Activated CD4-positive, alpha-beta T cell treated with anti-CD3 and anti-CD28 coated beads, Interleukin-2, amount 10 ng/mL, durations not matched to agents 24 days and 14 days (primary cell): ENCODE measurements at places on chromosomes 7 and 10. TPM values are rescaled to one million over a fixed set of nuclear protein-coding genes. Genes with fewer than 3 reads are reported as not detected.
A peak's percentile ranks its signal among the peaks of the same experiment; 100 is the strongest.

TEX36 gene
- total RNA-seq = not detected in 2 replicates

GRCh38 chr10:17316488-17317170, 88.6 kb downstream of the VIM start:
- DNase-seq = no peak

CDC14C gene
- total RNA-seq = not detected in 2 replicates

DNA sequence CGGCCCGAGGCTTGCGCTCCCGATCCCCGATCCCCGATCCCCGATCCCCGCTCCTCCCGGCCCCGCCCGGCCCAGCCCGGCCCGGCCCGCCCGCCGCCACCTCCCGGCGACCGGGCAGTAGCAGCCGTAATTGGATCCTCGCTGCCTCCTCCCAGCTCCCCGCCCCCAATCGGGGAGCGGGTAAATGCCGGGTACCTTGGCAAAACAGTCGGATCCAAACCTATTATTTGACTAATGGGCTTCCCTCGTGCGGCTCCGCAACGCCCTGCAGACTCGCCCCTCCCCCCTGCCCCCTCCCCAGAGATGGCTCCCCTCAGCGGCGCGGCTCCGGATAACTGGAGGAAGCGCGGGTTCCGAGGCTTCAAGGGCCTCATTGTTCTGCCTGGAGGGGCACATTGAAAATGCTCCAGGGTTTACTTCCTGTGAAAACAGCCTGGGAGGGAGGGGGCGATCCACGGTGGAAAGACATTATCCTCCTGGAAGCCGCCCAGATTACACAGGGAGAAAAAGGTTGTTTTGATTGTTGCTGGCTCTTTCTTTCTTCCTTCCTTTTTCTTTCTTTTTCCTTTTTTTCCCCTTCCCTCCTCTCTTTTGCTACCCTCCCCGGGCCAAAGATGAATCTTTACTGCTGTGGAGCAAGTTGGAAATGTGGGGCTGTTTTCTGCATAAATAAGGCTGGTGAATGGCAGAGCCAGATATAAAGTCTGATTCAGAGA, 94.7 kb upstream of the ZMIZ1 start:
- no peak for DNase-seq

ZNF735 gene
- not detected in 2 replicates for total RNA-seq

TMEM236 gene
- 0.02 and 0.05 TPM in 2 replicates for total RNA-seq

TSPAN33 gene
- 5.4 and 6.2 TPM in 2 replicates for total RNA-seq

GRCh38 chr7:103447073-103447960, 1.3 kb upstream of the SLC26A5 start:
- DNase-seq = peak; percentile 74

DNA sequence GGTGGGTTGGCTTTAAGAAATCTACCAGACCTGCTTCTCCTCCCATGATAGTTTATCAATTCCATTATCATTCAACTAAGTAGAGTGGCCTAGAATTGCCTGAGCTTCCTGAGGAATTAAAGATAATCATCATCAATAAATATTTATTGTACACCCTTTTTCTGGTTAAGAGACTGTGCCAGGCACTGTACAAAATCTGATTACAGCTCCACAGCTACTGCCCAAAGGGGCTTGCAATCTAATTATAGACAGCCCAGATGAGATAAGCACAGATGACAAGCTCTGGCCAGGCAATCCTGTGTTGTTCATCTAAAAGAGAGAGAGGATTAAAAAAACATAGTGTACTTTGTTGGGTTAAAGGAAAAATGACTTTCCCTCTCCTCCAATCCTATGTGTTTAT, 586.4 kb downstream of the GATA3 start:
- no peak for DNase-seq

SAMD9 gene
- 8.6 and 9.4 TPM in 2 replicates for total RNA-seq

GRCh38 chr7:37109843-37110242, 338.8 kb downstream of the ELMO1 start:
- no peak for DNase-seq

- DNase-seq = peak; percentile 57
Observed at GRCh38 chr7:114086914-114087652, 168.3 kb upstream of the PPP1R3A start.

DNA sequence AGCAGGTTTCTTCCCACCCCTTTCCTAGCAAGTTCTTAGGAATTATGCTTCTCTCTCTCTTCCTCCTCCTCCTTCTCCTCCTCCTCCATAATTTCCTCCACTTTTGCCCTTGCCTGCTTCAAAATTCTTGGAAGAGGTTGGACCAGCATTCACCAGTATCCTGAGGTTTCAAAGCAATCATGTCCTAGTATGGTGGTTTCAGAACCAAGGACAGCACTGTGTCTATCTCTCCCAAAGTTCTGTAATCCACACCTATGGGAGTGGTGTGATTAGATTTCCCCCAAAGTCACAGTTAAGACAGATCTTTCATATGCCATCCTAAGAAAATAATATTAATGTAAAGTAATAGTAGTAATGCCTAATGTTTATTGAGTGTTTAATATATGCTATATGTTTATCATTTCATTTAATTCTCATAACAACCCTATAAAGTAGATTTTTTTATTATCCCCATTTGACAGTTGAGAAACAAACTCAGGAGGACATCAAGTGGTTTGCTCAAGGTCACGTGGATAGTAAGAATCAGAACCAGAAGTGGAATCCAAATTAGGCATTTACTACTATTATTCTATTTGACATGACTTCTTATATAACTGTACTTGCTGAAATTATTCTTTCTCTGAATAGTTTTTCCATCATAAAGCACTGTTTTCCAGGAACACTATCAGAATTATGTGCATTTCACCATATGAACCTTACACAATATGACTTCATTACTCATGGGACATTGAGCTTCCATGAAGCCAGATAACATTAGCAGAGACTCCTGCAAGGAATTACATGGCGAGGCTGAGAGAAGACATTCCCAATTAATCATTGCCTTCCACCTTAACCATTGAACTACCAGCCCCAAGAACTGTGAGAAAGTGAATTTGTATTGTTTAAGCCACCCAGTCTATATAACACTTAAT, 91.4 kb downstream of the IPMK start:
- DNase-seq = no peak
